ENCODE measurements at places on chromosomes 6 and 20.
A peak's percentile ranks its signal among the peaks of the same experiment; 100 is the strongest.

- no peak for DNase-seq
Observed at GRCh38 chr6:72321788-72322187, 300.1 kb upstream of the KCNQ5 start.

GRCh38 chr20:49505518-49505917 lies 23.1 kb upstream of the KCNB1 start:
- no peak for DNase-seq

DNA sequence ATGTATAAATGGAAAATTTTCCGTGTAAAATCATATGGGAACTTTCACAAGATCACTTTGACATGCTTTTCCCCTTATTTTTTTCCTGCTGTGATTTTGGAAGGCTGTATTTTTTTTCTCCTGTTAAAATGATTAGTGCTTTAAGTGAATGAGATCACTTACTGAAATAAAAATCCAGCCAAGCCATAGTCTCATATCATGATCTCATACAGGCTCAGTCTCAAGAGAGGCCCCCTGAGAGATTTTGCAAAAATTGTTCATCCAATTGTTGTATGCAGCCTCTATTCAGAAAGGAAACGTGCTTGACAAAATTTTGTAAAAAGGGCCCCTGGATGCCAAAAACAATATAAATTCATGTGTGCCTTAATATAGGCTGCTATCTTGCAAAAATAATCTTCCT lies 528.2 kb downstream of the HDGFL1 start:
- no peak for DNase-seq

- no peak for DNase-seq
Observed at GRCh38 chr6:36848658-36849441, 9.6 kb upstream of the CPNE5 start.

DNA sequence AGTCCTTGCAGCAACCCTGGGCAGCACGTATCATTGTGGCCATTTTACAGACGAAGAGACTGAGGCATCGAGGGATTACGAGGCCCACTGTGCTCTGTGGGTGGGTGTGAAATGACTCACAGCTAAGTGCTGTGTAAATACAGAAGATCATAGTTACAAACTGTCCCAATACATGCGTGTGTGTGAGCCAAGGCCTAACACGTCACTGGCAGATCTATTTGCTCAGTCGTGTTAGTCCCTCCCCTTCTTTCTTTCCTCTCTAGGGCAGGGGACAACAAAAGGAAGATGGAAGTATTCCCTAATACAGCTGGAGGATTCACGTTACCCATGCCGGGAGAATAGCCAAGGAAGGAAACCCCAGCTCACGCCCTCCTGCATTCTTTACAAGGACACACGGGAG lies 175.9 kb downstream of the CDC5L start:
- no peak for DNase-seq

GRCh38 chr20:46838011-46838410 lies 56.6 kb upstream of the EYA2 start:
- DNase-seq, result no peak

GRCh38 chr6:548517-548916 lies 108.4 kb downstream of the HUS1B start:
- no peak for DNase-seq

DNA sequence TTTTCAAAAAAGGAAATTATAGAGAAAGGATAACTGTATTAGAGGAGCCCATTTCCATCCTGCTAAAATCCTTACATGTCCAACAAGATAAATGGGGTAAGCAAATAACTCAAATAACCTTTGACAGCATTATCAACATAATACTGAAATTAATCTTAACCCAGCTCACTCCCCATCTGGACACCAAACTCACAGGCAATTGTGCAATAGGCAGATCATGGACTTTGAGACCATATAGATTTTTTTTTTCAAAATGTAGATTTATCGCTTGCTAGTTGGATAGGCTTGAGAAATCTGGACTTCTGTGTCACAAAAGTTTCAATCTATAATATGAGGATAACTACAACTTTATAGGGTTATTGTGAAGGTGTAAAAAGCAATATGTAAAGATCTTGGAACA lies 134.4 kb upstream of the ASCC3 start:
- no peak for DNase-seq

DNA sequence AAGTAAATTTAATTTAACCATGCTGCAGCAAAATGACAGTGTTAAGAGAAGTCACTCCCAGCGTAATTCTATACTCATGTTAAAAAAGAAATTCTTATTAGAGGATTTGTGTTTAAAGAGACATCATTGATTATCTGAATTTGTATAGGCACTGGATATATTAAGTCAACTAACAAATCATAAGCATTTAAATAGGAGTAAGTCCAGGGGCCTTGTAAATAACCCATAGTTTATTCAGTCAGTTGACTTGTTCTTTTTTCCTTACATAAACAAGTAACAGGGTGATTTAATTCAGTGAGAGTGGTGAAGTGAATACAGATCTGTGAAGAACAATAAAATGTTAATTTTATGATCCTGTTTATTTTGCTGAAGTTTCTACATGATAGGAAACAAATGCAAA lies 22.4 kb downstream of the LYRM4 start:
- DNase-seq, result no peak

GRCh38 chr6:38319256-38320212 lies 320.2 kb downstream of the BTBD9 start:
- no peak for DNase-seq

GRCh38 chr6:75926293-75927168 lies 145.9 kb downstream of the IMPG1 start:
- DNase-seq, result no peak

DNA sequence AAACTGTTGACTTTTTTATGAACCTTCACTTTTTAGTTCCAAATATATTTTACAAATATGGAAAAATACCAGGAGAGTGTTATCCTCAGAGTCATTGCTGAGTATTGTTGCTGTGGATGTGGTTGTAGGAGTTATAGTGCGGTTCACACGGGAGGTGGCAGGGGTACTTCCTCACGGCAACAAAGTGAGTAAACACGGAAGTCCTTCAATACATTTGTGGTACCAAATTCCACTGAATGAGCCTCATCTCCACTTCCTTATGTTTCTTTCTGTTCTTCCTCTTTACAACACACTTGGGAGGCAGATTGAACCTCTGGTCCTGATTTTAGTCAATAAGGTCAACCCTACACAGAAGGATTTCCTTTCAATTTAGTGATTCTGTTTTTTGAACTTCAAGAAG lies 371.8 kb downstream of the BTBD3 start:
- no peak for DNase-seq

DNA sequence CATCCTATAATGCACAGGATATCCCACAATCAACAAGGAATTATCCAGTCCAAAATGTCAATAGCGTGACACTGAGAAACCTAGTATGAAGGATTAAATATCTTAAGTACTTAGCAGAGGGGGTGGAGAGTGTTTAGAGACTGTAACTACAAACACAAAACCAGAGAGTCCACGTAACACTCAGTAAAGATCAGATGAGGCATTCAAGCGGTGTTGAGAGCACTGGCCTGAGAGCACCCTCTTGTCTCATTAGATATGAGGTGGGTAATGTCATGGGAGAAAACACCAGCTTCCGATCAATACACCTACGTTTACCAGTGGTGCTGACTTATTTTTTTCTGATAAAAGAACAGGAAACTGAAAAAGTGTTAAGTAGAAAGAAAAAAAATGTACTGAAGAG lies 2.3 kb downstream of the FAM184A start:
- no peak for DNase-seq

- DNase-seq, result no peak
Observed at GRCh38 chr6:55895972-55896730, 20.8 kb upstream of the BMP5 start.

DNA sequence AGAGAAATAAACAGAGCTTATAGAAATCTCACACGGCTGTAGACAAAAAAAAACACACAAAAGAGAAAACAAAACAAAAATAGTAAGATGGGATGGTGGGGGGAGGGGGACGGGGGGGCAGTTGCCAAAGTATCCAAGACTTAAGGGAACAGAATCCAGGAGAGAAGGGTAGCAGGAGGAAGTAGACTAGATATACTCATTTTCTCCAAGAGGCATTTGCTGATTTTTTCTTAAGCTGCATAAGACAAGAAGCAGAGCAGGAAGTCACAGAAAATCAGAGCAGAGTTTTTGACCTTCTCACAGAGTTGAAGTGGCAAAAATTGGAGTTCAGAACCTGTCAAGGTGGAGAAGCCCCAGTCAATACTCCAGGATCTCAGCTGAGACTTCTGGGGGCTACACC lies 237.7 kb downstream of the HIVEP2 start:
- DNase-seq, result no peak

GRCh38 chr6:3384241-3385143 lies 72.4 kb downstream of the SLC22A23 start:
- no peak for DNase-seq

- DNase-seq, result no peak
Observed at GRCh38 chr6:90569223-90569622, 17.6 kb downstream of the MAP3K7 start.

GRCh38 chr6:69735027-69735426 lies 61.8 kb downstream of the LMBRD1 start:
- DNase-seq, result no peak

DNA sequence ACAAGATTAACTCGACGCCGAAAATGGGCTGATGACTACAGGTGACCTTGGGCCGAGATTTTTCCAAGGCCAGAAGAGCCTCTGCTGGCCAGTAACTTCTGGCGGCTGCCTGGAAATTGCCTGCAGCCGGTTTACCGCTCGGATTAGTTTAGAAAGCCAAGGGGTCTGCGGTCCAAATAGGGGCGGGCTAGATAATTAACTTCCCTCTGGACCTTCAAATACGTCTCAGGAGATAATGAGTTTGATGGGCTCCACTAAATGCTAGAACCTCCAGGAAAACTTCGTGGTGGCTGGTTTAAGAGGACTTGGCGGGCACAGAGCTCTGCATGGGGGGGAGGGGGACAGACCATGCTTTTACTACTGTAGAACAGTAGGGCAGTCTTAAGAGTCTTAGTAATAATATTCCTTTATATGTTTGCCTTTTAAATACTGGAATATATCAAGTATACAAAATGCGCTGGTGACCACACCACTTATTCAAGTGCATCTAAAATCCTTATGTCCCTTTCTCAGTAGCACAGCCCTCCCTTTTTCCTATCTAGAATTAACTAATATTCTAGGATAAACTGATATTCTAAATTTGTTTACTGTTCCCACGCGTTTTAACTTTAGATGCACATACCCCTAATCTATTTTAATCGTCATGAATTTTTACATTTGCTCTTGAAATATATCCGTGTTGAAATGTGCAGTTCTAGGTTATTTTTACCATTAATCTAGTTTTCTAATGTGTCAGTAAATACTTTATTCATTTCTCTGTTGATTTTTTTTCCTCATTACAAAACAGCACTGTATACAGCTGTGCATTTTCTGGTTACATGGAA lies 107.5 kb upstream of the PRSS16 start:
- no peak for DNase-seq

GRCh38 chr20:58883241-58883691 lies 30.8 kb downstream of the GNAS start:
- DNase-seq, result peak; percentile 49

DNA sequence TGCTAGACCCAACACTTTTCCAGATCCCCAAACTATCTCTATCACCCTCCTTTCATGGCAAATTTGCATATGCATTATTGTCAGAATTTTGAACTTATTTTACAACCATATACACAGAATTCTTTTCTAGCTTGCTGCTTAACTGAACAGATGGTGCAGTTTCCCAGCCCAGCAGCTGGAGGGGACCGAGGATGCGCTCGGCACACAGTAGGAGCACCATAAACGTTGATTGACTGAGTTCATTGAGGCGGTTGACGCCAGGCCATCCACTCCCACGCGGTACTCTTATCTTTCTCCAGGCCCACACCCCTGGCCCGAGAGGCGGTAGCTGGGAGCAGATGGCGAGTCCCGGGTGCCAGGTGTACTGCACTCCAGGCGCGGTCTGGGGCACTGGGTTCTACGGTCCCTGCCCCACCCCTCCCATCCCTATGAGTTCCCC lies 6.8 kb upstream of the SOX4 start:
- no peak for DNase-seq

GRCh38 chr20:4997222-4997621 lies 4.1 kb downstream of the SLC23A2 start:
- no peak for DNase-seq

DNA sequence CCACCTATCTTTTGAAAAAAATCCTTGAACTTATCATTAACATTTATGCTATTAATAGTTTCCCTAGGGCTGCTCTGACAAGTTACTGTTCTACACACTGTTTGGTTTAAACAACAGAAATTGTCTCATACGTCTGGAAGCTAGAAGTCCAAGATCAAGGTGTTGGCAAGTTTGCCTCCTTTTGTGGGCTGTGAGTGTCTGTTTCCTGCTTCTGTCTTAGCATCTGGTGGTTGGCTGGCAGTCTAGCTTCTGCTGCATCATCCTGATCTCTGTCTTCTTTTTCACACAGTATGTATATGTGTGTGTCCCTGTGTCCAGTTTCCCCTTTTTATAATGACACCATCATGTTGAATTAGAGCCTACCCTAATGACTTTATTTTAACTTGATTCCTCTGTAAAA lies 154.8 kb downstream of the RPS12 start:
- DNase-seq, result no peak

DNA sequence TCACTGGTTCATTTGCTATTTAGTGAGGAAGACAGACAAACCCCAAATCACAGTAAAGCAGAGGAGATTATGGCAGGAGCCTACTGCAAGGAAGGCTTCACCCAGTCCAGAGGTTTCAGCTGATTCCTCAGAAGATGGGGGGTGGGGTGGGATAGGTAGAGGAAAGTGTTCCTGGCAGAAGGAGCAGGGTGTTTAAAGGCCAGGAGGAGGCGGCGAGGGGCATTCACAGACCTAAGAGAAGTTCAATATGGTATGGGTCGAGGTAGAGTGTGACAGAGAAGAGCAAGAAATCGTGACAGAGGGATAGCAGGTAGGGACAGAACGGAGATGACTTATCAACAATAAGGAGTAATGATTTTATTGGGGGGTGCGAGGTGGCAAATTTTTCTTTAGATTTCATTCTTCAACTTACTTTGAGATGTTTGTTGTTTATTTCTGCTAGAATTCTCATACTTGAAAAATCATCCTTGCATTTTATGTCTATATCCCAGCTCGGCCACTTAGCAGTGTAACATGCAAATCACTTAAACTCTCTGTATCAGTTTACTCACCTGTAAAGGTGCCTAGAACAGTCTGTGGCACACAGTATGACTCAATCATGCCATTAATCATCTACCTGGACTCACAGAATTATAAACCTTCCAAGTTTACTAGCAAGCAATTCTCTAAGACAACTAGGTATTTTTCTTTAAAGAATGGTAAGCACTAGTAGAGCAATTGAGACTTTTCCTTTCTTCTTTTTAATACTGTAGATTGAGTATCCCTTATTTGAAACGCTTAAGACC lies 176.7 kb downstream of the REV3L start:
- DNase-seq, result no peak

GRCh38 chr20:33336375-33336774 lies 53.4 kb downstream of the BPIFB1 start:
- no peak for DNase-seq

GRCh38 chr6:33607126-33607783 lies 13.9 kb upstream of the ITPR3 start:
- DNase-seq, result no peak

- no peak for DNase-seq
Observed at GRCh38 chr6:109671733-109672132, 19.3 kb downstream of the AK9 start.

- DNase-seq, result no peak
Observed at GRCh38 chr6:105872249-105872648, 213.9 kb upstream of the PRDM1 start.
